ENCODE measurements at places on chromosomes 12 and 14.

DNA sequence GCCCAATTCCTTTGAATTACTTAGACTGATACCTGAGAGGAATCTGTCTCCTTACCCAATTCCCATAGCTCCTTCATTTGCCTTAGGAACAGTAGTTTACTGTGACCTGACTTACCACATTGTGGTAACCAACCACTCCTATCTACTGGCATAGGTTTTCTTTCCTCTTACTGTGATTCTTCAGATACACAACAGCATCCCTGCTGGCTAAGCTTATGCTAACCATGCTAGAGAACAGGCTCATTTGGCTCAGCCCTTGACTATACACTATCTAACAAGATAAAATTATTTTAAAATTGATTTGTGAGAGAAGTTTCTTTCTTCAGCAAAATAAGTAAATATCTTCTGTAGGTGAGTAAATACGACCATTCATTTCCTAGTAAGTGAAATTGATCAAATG lies 320.4 kb upstream of the DDHD1 start:
- no peak for DNase-seq

DNA sequence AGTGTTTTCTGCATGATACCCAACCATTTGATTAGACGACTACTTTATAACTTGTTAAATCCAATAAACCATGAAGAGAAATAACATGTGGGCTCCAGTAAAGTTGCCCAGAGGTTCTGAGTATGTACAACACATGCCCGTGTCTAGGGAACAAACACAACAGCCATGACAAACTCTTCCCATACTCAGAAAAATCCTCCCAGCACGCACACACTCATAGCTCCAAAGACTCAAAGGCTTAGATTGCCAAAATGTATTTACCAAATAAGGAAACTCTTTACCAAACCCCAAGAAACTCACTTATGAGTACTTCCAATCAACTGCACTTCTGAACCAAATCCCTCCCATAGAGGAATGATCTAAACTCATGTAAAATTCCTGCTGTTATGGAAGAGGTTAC lies 17.3 kb downstream of the SART3 start:
- no peak for DNase-seq

DNA sequence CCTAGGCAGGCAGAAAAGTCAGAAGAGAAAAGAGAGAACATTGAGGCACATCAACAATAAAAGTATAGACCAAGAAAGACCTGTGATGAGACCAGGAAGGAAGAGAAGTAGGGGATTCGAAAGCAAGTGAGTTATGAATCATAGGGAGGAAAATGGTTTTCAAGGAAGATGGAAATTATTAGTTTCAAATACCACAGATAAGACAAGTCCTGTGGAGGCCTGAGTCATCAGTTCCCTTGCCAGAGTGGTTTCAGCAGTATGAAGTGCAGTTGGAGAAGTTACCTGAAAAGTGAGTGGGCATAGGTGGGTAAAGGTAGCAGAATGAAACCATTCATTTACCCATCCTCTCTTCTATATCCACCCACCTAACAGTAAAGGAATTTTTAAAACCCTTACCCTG lies 25.2 kb upstream of the TSPAN8 start:
- no peak for DNase-seq

DNA sequence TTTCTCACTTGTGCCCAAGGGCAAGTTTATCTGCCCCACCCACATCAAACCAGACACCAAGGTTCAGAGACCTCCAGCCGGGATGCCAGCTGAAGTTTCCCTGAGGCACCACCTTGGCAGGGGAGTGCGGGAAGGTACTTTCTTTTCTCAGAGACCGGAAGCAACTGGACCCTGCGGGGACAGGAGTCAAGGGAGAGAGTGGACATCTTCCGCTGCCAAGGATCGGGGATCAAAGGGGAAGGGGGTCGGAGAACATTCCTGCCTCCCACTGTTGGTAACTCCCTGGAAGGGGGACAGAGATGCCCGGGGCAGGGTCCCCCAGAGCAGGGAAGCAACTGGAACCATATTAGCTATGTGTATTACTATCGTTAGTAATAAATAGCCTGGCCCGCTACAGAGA lies 161.8 kb downstream of the DICER1 start:
- DNase-seq: no peak

DNA sequence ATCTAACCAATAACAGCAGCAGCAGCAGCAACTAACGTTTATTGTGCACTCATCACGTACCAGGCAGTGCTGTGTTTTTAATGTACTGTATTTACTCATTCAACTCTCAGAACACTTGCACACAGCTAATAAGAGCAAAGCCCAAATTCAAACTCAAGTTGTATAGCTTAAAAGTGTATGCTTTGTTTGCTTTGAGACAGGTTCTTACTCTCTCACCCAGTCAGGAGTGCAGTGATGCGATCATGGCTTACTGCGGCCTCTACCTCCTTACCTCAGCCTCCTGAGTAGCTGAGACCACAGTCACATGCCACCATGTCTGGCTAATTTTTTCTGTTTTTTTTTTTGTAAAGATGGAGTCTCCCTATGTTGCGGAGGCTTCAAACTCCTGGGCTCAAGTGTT lies 105.4 kb downstream of the PAPLN start:
- no peak for DNase-seq

DNA sequence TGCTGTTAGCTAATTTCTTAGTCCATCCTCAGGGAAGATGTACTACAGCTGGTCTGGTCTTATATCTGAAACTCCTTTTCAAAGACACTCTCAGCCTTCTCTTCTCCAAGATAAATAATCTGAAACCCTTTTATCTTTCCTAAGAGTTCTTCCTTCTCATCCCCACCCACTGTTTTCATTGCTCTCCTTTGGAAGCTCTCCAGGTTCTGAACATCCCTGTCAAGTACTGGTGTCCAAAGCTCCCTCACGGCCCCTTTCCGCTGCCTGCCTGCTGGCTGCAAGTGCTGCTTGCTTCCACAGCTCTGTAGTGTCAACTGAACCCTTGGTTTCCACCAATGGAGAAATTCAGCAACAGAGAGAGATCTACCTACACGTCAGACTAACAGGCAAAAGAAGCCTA lies 6.6 kb upstream of the SLC6A13 start:
- DNase-seq: no peak

Measured in activated T-helper 1 cell treated with Interleukin-2 at 50 U/mL for 16 hours (primary cell).